ENCODE measurements at places on chromosomes 7 and 10.

DNA sequence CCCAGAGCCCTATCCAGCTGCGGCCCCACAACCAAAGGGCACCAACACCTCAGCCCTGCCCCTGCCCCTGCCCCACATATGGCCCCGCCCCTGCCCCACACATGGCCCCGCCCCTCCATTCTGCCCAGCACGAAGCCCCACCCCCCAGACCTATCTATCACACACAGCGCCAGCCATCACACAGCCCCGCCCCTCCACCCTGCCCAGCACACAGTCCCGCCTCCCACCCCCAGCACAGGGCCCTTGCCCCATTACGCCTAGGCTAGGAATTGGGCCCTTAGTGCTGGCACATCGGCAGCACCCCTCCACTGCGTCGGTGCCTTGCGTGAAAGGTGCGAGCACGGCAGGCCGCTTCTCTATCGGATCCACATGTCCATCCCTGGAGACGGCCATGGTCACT is 126.8 kb downstream of the MAD1L1 start:
- DNase-seq, result no peak

GRCh38 chr10:122640921-122641320 is 58.7 kb downstream of the C10orf120 start:
- DNase-seq, result no peak

GRCh38 chr7:5429253-5429856 is 5.7 kb upstream of the TNRC18 start:
- no peak for DNase-seq

DNA sequence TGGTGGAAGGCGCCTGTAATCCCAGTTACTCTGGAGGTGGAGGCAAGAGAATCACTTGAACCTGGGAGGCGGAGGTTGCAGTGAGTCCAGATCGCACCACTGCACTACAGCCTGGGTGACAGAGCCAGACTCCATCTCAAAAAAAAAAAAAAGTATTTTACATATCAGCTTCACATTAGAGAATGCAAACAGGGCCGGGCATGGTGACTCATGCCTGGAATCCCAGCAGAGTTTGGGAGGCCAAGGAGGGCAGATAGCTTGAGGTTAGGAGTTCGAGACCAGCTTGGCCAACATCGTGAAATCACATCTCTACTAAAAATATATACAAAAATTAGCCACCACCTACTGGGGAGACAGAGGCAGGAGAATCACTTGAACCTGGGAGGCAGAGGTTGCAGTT is 31.6 kb downstream of the USP54 start:
- DNase-seq, result no peak

DNA sequence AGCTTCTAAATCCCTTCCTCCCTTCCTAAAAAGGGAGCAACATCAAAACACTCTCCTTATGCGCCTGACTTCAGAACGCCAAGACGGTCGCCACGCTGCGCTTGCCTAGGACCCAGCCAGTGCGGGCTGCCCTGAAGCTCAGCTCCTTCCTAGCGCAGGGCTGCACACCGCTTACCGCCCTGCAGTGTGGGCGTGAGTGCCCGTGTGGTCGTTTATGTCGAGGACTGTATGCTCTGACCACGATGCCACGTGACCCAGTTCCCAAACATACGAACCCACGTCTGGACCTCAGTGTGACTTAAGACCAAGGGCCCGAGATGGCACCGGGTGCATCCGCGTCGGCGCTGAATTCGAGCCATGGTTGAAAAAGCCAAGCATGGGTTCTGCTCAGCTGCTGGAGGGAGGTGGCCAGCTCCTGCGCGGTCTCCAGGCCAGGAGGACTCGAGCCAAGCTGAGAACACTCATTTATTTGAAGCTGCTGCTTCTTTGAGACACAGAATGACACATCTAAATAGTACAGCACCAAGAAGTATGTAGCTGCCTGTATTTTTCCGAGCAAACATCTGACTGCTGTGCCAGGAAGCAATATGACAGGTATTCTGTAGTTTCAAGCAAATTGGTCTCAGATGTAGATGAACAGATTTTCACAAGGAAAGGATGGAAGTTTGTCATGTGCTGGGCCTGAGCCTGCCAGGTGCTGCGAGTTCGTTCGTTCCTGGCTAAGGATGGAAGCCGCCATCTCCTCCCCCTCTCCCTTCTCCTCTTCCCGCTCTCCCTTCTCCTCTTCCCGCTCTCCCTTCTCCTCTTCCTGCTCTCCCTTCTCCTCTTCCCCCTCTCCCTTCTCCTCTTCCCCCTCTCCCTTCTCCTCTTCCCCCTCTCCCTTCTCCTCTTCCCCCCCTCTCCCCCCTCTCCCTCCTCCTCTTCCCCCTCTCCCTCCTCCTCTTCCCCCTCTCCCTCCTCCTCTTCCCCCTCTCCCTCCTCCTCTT is 184.7 kb downstream of the EBF3 start:
- no peak for DNase-seq

DNA sequence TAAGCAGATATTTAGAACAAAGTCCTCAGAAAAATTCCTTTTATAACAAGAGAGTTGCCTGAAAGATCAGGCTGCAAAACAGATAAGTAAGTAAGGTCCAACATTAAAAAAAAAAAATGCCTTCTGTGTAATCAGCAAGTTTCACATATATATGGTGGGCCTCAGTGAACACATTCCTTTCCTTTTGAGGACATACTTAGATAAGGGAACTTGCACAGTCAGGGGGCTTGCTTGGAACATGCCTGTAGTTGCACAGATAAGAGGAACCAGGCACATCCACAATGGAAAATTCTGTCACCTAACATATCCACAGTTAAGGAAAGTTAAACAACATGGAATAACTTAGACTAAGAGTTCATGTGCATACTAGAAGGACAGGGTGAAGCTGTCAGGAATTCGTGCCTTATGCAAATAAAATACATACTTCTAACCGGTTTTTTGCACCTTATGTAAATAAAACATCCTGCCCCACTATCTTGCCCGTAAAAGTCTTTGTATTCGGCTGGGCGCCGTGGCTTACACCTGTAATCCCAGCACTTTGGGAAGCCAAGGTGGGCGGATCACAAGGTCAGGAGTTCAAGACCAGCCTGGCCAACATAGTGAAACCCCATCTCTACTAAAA is 257.3 kb downstream of the ZNF33B start:
- DNase-seq, result no peak

DNA sequence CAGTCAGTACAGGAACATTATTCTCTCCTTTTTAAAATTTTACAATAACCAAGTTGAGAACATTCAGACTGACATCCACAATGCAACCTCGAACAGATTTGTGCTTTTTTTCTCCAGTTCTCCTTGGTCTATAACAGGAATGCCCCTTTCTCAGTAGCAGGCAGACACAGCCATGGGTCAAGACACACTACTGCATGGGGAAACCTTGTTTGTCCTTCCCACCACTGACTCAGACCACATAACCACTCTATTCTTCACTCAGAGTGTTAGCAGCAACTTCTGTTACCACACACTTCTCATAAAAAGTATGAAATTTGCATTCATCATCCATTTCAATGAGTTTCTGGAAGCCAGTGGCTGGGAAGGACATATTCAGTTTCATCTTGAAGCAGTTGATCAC is 421.7 kb downstream of the ADRA2A start:
- no peak for DNase-seq

- no peak for DNase-seq
These were observed 124.1 kb upstream of the FERD3L start for GRCh38 chr7:19269301-19269700.

DNA sequence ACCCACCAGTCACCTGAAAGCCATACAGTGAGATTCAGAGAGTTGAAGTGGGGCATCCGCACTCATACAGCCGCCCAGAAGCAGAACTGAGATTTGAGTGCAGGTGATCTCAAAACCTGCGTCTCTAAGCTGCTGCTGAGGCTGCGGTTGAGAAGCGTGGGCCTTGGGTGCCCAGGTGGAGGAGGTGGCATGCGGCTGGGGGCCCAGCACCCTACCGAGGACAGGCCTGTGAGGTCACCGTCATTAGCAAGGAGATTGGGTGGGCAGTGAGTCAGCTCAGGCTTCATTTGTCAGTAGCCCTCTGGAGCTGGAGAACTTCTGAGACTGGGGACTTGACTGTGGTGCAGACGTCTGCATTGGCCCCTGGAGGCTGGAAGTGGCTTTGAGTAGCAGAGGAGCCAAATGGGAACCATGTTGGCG is 29.8 kb downstream of the ZMIZ1 start:
- no peak for DNase-seq

DNA sequence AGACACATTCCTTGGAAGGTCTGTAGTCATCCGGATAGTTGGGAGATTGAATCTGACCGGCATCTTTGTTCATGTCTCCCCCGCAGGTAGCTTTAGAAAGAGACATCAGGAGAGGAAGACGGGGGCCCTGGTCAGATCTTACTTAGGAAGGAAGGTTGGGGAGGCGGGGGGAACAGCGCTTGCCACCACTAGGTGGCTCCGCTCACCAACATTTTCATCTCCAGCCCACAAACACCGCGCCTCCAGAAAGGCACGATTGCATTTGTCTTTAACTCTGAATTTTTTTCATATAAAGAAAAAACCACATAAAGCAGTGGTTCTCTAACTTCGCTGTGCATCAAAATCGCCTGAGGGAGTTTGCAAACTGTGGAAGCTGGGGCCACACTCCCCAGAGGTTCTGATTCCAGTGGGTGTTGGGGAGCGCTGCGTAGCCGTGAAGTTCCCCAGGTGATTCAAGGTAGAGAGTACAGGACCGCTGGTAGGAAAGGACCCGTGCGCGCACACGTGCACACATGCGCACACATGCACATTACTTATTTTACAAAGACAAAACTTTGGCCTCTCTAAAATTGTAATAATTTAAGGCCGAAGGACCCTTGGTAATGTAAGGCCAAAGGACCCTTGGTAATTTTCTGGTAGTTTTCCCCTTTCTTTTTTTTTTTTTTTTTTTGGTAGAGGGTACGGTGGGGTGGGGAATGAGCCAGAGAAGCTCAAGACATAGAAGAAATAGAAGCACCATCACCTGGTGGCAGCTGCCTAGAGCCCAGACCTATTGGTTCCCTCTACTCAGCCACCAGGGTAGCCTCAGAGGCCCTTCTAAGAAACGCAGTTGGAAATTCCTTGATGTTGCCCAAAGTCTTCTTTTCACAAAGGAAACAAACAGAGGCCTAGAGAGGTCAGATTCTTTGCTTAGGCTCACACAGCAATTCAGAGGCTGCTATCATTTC is 37.4 kb upstream of the OPALIN start:
- DNase-seq, result no peak

DNA sequence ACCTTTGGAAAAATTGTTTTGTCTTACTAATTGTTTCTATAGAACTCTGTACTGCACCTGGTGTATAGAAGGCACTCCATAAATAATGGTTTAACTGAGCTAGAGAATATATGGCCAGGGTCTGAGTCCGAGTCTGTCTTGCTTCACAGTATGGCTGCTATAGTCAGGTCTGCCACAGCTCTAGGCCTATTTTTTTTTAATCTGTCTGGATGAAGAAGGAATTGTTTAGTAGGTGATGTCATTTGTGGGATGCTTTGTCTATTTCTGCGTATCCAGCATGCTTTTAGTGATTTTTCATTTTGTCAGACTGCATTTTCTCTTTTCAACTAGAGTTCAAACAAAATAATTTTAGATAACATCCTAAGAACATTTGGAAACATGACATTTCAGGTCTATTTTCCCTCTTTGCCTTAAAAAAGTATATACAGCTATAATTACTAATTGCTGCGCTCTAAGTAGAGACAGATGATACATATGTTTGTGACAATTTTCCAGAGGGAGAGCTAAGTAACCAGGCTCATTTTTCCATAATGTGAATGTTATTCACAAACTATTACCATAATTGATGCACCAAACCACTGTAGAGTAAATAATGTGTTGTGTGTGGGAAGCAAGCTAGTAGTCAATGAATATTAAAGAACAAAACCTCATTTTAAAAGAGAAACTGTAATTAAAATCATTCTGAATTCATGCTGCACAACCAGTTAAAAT is 361.7 kb downstream of the AUTS2 start:
- DNase-seq, result no peak

DNA sequence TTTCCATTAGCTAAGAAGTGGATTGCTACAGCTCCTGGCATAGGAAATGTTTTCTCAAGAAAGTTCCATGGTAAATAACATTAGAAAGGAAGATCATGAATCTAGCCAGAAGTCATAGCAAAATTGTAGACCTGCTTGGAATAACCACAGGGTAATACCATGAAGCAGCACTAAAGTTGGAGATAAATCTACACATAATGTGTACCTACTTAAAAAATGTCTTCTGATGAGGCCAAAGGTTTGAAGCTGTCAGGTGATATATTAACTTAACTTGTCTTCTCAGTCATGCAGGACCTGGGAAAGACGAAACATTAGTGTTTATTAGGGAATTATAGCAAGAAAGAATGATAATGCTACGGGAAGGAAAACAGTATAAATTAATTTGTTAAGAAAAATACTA is 6.3 kb downstream of the CISD1 start:
- DNase-seq, result no peak

DNA sequence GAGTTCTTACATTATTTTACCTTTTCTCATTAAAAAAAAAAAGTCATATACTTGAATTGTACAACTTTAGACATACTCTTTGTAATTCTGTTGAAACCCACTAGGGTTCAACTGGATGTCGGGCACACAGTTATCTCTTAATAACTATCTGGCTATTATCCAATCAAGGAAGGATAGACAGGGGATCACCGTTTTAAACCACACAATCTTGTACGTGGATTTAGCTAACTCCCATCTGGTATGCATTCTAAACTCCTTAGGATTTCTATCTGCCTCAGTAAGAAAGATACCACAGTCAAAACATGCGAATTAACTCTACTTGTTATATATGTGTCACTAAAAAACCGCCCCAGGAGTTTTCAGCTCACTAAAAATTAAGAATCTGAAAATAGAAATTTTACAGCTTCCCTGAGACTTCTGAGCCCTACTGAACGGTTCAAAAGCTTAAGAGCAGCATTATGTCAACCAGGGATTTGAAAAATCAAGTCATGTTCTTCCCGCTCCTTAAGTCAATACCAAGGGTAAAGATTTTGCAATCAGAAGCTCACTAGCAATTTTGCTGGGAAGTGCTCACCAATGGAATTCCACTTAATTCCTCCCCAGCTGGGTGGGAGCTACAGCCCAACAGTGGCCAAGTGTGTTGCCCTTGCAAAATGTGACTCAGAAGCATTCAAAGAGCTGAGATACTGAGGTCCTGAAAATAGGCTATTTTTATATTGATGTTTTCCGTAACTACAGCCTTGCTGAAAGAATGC is 267.0 kb downstream of the FRMD4A start:
- no peak for DNase-seq

DNA sequence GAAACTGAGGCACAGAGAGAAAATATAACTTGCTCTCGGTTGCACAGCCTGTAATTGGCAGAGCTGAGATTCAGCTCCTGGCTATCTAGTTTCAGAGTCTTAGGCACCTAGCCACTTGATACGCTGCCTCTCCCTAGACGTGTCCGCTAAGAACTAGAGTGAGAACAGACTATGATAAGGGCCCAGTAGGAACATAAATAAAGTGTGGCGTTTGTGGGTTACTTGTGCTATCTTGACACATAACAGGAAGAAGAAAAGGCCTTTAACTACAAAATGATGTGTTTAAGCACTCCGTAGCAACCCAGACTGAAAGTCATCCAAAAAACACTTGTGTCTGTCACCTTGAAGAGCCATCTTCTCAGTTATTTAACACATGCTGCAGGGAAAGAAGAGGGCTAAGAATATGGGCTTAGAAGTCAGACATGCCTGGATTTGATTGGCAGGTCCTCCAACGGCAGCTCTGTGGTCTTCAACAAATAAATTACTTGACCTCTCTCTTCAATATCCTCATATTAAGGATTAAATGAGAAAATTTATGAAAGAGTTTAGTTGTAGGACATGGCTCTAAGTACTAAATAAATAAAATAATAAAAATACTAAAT is 96.2 kb downstream of the SGMS1 start:
- no peak for DNase-seq

GRCh38 chr7:95537468-95537867 is 51.7 kb downstream of the ASB4 start:
- no peak for DNase-seq

GRCh38 chr10:71957546-71958275 is 6.5 kb upstream of the CHST3 start:
- DNase-seq, result no peak

GRCh38 chr10:70191972-70192305 is 21.6 kb upstream of the SAR1A start:
- no peak for DNase-seq

Data from NCI-H187 treated with DMSO at 0.1 percent for 48 hours (cell line).